Fibroblast of lung (primary cell): ENCODE measurements at places on chromosomes 6 and 20. TPM values are rescaled to one million over a fixed set of nuclear protein-coding genes. Genes with fewer than 3 reads are reported as not detected.

Gene MCHR2
- 0.03 TPM in 1 of 2 replicates, not detected in the other for polyA plus RNA-seq

Gene REM1
- not detected in 2 replicates for polyA plus RNA-seq

Gene HDAC2
- 155 TPM in 2 replicates for polyA plus RNA-seq

Gene CRISP2
- not detected in 2 replicates for polyA plus RNA-seq

Gene SEMG1
- polyA plus RNA-seq, result not detected in 2 replicates

Gene NELFCD
- polyA plus RNA-seq, result 78.8 and 95.3 TPM in 2 replicates

Gene PSORS1C1
- 0.40 and 0.41 TPM in 2 replicates for polyA plus RNA-seq

Gene SEL1L2
- polyA plus RNA-seq, result not detected in 2 replicates

Gene TRIM10
- not detected in 2 replicates for polyA plus RNA-seq

Gene PRL
- polyA plus RNA-seq, result not detected in 2 replicates

Gene PNPLA1
- polyA plus RNA-seq, result 0.02 and 0.07 TPM in 2 replicates

Gene ORC3
- 37.9 and 40.4 TPM in 2 replicates for polyA plus RNA-seq

Gene SMOC2
- polyA plus RNA-seq, result 0.02 TPM in 1 of 2 replicates, not detected in the other

Gene MTFR2
- polyA plus RNA-seq, result 3.3 and 12.7 TPM in 2 replicates

Gene FOXA2
- polyA plus RNA-seq, result not detected in 2 replicates

Gene ESR1
- polyA plus RNA-seq, result 0.06 and 0.35 TPM in 2 replicates

Gene DPPA5
- polyA plus RNA-seq, result not detected in 2 replicates

Gene GHRH
- polyA plus RNA-seq, result not detected in 2 replicates

Gene MCCD1
- not detected in 2 replicates for polyA plus RNA-seq

Gene LY6G6C
- polyA plus RNA-seq, result not detected in 2 replicates

Gene ZMYND8
- 12.6 and 17.6 TPM in 2 replicates for polyA plus RNA-seq

Gene SLC35F1
- polyA plus RNA-seq, result 0.09 and 0.41 TPM in 2 replicates

Gene KHDC1L
- polyA plus RNA-seq, result 0.12 and 0.19 TPM in 2 replicates

Gene SNX21
- polyA plus RNA-seq, result 21.8 and 23.3 TPM in 2 replicates

Gene MEI4
- polyA plus RNA-seq, result not detected in 2 replicates

Gene ZNF341
- 1.1 and 1.6 TPM in 2 replicates for polyA plus RNA-seq

Gene AFDN
- polyA plus RNA-seq, result 20.5 and 21.0 TPM in 2 replicates

Gene UBE2C
- polyA plus RNA-seq, result 23.7 and 104 TPM in 2 replicates

Gene SLC52A3
- not detected in 2 replicates for polyA plus RNA-seq

Gene VIP
- polyA plus RNA-seq, result not detected in 2 replicates

Gene LYRM4
- 30.3 and 31.9 TPM in 2 replicates for polyA plus RNA-seq

Gene ULBP2
- 6.9 and 10.0 TPM in 2 replicates for polyA plus RNA-seq

Gene TPBG
- 54.6 and 60.6 TPM in 2 replicates for polyA plus RNA-seq

Gene DDX43
- polyA plus RNA-seq, result 1.0 and 1.5 TPM in 2 replicates

Gene HSPA12B
- polyA plus RNA-seq, result 0.02 and 0.08 TPM in 2 replicates

Gene SOX12
- polyA plus RNA-seq, result 4.0 and 4.7 TPM in 2 replicates

Gene HAO1
- polyA plus RNA-seq, result not detected in 2 replicates

Gene BICRAL
- 10.2 and 11.5 TPM in 2 replicates for polyA plus RNA-seq

Gene PCMTD2
- 28.8 and 42.9 TPM in 2 replicates for polyA plus RNA-seq

Gene SMIM13
- 4.6 and 6.9 TPM in 2 replicates for polyA plus RNA-seq

Gene C6orf15
- not detected in 2 replicates for polyA plus RNA-seq

Gene HDGFL1
- polyA plus RNA-seq, result not detected in 2 replicates

Gene OVOL2
- polyA plus RNA-seq, result not detected in 2 replicates

Gene EFHC1
- 29.9 and 32.9 TPM in 2 replicates for polyA plus RNA-seq

Gene STX11
- polyA plus RNA-seq, result 4.1 and 6.6 TPM in 2 replicates

Gene NKX2-2
- polyA plus RNA-seq, result not detected in 2 replicates

Gene CALHM4
- not detected in 2 replicates for polyA plus RNA-seq

Gene FBXO9
- polyA plus RNA-seq, result 49.9 and 65.2 TPM in 2 replicates

Gene CLVS2
- not detected in 2 replicates for polyA plus RNA-seq

Gene TAGAP
- not detected in 2 replicates for polyA plus RNA-seq

Gene FAM217A
- not detected in 2 replicates for polyA plus RNA-seq

Gene ACTL10
- polyA plus RNA-seq, result 0.26 and 0.32 TPM in 2 replicates

Gene HUS1B
- 0.08 and 0.11 TPM in 2 replicates for polyA plus RNA-seq

Gene EHMT2
- polyA plus RNA-seq, result 22.0 and 37.3 TPM in 2 replicates
